Posterior vena cava (tissue), 2 donors: ENCODE measurements at places on chromosomes 3 and 15.

GRCh38 chr15:22243440-22244130 is 163.3 kb downstream of the OR4M2 start:
- peak; percentile 26 for DNase-seq

DNA sequence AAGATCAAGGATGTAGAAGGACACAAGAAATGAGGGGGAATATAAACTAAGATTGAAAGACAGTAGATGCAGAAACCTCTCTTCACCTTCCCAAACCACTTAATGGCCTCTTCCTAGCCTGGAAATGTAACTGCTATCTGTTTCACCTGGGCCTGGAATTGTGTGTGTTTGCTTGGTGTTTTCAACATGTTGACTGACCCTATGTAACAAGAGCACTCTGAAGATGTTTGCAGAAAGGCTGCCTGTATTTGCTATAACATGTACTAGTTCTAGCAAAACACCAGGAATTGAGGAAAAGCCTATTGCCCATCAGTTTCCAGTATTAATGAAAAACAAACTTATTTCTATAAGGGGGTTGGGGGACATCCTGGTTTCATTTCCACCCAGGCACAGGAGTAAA is 248.3 kb downstream of the WDR72 start:
- no peak for DNase-seq

GRCh38 chr3:112569265-112569664 is 7.4 kb downstream of the SLC35A5 start:
- no peak for DNase-seq

- no peak for DNase-seq
These were observed 51.5 kb downstream of the CMTM6 start for GRCh38 chr3:32450992-32451659.

- DNase-seq = no peak
These were observed 16.5 kb upstream of the CYP11A1 start for GRCh38 chr15:74383695-74384565.

GRCh38 chr3:5498981-5499380 is 311.5 kb downstream of the EDEM1 start:
- DNase-seq = no peak

DNA sequence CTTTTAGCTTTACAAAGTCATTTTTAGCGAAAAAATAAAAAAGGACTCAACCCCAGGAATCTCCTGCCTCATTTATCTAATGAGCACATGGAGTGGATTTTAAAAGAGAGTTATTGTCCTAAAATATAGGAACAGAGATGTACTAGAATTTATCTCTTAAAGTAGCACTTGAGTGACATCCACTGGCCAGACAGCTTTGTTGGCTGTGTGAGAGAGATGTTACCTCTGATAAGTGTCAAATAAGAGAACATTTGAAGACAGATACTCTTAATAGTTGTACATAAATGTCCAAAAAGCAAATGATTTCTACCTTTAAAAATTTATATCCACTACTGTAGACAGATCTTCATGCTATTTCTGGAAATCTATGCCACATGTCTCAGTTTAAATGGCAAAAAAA is 12.3 kb upstream of the MFSD1 start:
- DNase-seq = no peak

GRCh38 chr3:81758275-81758674 is 3.2 kb downstream of the GBE1 start:
- DNase-seq = no peak

DNA sequence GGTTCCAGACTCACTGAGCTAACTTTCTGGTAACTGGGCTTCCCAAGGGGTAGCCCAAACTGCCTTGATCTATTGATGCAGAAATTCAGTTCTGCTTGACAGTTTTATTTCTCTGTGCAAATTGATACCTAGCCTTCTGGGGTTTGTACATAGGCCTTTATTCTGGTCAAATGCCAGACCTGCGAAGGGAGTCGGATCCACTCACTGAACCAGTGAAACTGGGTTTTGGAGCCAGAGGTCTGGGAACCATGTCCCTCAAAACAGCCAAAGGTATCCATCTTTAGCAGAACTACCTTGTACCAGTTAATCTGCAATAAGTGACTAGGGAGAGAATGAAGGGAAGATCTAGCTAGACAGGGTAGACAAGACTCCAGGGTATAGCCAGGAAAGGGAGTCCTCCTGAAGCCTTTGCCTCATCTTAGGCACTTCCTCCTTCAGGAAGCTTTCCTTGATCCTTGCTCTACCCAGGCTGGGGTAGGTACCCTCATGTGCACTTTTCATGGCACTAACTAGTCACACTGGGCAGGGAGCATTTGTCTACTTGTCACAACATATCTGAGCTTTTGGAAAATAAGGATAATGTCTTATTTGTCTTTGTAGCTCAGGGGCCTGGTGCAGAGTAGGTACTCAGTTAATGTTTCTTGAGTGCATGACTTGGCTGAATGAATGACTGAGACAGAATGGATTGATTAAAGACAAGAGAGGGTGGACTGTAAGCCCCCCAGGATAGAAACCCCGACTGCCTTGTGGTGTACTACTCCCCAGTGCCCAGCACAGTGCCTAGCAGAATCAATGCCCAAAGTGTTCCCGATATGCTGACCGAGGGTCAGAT is 1.4 kb upstream of the SNX33 start:
- DNase-seq = no peak

DNA sequence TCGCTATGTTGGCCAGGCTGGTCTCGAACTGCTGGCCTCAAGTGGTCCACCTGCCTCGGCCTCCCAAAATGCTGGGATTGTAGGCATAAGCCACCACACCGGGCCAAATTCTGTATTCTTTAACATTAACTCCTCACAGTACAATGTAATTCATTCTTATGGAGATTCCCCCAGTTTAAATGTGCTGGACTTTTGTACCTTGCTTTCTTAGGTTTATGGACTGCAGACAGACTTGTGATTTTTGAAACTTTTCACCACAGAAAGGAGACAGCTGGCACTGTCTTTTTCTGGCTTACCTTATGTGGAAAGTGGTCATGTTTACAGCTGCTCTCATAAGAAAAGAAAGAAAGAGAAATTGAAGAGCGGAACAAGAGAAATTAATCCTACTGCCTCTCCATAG is 103.8 kb downstream of the IQCH start:
- DNase-seq = no peak

DNA sequence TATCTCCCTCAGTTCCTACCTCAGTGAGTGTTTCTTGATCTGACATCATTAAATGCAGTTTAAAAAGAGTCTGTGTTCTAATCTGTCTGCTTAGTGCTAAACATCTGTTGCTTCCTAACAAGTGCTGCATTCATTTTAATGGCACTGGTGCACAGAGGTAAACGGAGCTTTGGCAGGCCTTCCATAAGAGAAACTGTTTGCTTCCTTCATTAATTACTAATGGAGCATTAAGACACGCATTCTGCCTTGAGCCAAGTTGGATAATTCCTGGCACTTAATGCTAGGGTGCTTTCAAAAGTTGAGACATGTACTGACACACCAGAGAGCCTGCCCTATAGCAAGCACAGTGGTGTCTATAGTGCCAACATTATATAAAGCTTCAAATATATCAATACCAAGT is 34.7 kb downstream of the SCG5 start:
- DNase-seq = no peak

GRCh38 chr3:156158656-156159295 is 38.4 kb downstream of the KCNAB1 start:
- no peak for DNase-seq

DNA sequence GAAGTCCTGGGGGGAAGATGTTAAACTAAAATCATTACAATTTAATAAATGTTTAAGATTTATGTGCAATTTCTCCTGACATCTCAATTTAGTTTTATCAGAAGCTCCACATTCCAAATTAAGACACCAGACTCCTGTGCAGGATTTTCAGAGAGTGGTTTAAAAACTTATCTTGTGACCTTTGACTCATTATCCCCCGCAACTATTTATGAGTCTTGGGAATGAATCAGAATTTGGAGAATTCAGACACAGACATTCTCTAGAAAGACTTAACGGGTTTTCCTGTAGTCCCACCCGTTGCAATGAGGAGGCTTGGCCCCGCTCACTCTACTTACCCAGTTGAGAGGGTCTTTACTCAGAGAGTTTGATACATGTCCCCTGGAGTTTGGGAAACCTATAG is 7.1 kb downstream of the OR5K2 start:
- DNase-seq = no peak

- no peak for DNase-seq
These were observed 81.6 kb downstream of the STT3B start for GRCh38 chr3:31614162-31614921.

- no peak for DNase-seq
These were observed 9.6 kb upstream of the RNF111 start for GRCh38 chr15:58977887-58978286.

GRCh38 chr15:69713726-69714559 is 261.3 kb downstream of the RPLP1 start:
- DNase-seq = no peak
